T-helper 22 cell (primary cell): ENCODE measurements at places on chromosomes 16 and 17.

- no peak for DNase-seq
Measured at GRCh38 chr17:77310336-77310735, 169.6 kb downstream of the SEC14L1 start.

DNA sequence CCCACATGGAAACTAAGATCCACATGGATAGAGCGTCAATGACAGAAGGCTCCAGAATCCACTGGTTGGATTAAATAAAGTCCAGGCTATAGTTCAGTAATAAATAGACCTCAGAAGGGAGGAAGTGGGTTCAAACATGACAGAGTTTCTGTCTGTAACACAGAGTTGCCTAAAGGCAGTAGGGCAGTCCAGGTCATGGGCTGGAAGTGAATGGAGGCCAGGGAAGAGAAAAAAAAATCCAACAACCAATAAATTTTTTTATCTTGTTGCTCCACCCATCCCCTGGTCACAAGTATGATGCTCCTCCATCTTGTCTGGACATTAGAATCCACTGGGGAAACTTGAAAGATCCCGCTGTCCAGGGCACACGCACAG lies 92.4 kb downstream of the RGS9 start:
- DNase-seq = no peak

DNA sequence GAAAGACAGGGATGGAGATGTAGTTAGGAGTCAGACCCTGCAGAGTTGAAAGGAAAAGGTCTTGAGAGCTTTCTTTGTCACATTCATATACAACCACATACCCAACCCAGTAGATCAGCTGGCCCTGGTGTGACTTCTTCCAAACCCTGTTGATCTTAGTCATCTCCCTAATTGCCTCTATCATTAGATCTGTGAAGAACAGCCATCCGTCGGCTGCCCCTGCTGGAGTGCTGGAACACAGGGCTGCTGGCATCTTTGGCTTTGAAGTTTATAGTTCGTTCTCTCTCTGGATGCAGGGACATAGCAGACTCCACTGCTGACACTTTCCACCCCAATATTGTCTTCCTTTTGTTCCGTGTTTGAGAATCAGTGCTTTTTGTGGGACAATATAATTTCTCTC lies 10.4 kb upstream of the SMG8 start:
- no peak for DNase-seq

GRCh38 chr16:60646631-60647030 lies 1389.6 kb downstream of the CDH8 start:
- no peak for DNase-seq

DNA sequence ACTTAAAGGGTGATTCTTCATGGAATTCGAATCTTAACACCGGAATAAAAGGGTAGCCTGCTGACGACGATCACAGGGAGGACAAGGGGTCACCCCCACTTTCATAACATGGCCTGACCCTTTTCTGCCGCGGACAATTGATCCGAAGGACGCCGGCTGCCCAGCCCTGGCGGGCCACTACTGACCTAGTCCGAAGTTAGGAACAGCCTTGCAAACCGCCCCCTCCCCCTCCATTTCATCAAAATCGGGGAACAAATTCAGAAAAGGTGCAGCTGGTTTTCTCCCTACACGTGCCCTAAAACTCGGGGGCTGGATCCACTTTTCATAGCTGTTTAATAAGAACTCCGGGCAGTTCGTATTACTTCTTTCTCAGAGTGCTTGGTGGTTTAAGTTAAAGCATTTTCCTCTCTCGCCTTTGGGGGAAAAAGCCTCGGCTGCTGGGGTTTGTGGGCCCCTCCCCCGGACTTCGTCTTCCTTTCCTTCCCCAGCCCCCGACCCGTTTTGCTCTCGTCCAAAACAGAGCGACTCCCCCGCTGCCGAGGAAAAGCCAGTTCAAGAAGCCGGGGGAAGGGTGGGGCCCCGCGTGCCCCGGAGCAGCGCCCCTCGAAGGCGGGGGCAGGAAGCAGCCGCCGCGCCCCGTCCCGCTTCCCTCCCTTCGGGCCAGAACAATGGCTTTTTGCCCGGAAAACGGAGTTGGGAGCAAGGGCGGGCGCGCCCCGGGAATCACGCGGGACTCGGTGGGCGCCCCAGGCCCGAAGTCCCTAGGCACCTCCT lies 641 bp upstream of the CBX2 start:
- DNase-seq = no peak

DNA sequence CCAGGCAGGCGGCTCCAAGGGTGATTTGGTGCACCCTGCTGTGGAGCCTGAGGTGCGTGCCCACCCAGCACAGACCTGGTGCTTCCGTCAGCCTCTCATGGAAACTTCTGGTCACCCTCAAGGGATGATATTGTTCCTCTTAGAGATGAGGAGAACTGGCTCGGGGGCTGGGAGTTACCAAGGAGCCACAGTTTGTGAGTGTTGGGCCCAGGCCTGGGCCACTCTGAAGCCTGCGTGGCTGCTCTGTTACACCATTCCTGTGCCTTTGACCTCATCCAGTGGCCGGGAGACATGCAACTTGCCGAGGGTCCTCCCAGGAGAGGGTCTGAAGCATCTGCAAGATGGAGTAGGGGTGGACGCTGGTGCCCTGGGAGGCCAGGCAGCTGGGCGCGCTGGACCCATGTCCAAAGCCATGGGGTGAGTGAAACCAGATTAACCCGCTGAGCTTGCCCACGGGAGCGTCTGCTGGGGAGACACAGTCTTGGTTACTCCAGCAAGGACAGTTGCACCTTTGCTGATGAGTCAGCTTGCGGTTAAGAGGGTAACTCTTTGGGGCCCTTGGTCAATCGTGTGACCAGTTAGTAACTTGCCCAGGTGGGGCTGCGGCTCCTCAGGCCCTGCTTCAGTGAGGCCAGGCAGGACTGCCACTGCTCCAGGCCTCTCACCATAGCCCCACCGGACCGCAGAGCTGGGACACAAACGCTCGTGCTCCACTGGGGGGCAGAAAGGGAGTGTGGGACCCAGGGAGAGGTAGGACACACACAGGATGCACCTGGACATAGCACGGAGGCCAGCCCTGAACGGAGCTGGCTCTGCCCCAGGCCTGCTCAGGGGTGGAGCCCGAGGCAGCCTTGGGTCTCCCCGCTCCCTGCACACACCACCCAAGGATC lies 7.5 kb downstream of the C16orf90 start:
- DNase-seq = no peak
